ENCODE measurements at places on chromosomes 7 and 10.

DNA sequence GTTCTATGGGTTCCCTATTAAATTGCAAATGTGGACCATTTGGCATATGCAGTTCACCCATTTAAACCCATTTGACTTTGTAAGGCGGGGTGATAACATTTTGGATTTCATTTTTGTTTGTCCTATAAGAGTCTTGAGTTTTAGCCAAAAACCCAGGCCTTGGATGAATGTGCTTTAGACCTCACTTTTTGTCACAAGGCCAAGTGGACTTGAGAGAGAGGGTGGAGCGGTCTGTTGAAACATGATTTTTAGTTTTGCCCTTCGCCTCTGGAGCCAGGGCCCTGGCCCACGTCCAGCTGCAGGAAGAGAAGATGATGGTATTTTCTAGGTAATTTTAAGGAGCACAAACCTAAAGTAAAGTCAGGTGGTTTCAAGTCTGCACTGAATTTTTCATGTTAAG lies 260.1 kb downstream of the SLC25A13 start:
- DNase-seq = no peak

- no peak for DNase-seq
Measured at GRCh38 chr7:116653204-116653603, 18.8 kb upstream of the MET start.

GRCh38 chr10:22622242-22622806 lies 92.1 kb downstream of the PIP4K2A start:
- no peak for DNase-seq

- no peak for DNase-seq
Measured at GRCh38 chr7:147376192-147376591, 1214.4 kb upstream of the C7orf33 start.

DNA sequence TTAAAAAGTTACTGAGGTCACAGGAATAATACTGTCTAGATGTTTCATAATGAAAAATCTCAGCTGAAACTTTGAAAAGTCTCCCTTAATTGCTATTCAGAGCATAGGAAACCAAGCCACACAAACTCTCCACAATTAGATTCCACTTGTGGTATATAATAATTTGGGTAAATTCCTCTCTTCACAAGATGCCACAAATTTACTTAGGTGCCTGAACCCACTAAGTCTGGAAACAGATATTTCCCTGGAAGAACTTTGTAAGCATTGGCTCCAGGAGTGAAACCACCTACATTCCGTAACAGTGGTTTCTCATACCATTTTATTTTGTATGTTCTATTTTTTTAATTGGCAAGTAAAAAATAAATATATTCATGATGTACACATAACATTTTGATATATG lies 493.4 kb downstream of the SEMA3D start:
- DNase-seq = no peak

DNA sequence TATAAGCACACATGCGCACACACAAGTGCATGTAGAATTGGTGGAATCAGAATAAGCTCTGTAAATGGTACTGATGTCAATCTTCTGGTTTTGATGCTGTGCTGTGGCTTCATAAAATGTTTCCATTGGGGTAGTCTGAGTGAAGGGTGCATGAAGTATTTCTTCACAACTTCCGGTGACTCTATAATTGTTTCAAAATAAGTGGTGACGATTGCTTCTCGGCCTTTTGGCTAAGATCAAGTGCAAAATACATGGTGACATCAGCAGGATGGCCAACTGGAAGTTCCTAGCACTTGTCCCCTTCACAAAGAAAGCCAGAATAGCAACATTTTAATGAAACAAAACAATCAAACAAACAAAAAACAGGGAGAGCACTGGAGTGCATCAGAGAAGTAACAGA lies 41.6 kb upstream of the CAMK2B start:
- DNase-seq = no peak

GRCh38 chr7:87013840-87014190 lies 45.6 kb downstream of the ELAPOR2 start:
- no peak for DNase-seq

DNA sequence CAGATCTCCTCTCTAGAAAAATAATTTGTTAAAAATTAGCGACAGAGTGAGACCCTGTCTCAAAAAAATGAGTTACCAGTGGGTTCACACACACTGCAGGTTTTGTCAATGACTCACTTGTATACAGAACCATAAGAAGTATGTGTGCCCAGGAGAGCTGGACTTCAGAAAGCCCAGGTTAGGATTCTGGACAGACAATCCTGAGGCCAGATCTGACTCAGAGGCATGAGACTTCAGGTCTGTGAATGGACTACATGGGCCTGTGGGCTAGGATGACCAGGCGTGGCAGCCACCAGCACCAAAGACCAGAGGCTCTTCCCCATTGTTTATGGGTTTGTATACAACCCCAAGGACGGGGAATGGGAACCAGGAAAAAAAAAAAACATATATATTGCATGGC lies 9.3 kb upstream of the ZNF438 start:
- DNase-seq = no peak

GRCh38 chr7:126443951-126444350 lies 808.8 kb downstream of the GRM8 start:
- no peak for DNase-seq

DNA sequence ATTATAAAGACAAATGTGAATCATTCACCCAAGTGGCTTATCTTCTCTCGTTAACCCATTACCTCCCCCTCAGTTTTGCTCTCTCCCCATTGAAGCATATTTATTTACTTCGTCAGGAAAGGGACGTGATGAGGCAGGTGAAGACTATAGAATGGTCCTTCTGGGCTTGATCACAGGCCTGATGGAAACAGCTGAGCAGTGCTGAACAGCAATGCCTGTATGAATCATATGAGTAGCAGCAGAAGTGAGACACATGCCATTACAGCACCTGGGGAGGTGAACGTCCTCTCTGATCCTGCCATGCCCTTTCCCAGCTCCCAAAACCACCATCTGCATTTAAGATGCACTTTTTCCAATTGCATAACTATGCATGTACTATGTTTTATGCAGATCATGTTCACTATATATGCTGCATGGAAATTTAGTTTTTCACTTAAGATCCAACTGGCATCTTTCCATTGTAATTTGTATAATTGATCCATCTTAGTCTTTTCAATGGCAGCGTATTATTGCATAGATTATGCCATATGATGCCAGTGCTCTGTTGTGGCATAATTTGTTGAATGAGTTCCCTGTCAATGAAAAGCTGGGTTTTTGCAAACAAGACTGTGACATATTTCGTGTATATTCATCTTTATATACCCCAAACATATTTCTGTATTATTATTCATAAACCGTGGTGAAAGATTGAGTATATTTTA lies 105.3 kb downstream of the CXCL12 start:
- DNase-seq = no peak

DNA sequence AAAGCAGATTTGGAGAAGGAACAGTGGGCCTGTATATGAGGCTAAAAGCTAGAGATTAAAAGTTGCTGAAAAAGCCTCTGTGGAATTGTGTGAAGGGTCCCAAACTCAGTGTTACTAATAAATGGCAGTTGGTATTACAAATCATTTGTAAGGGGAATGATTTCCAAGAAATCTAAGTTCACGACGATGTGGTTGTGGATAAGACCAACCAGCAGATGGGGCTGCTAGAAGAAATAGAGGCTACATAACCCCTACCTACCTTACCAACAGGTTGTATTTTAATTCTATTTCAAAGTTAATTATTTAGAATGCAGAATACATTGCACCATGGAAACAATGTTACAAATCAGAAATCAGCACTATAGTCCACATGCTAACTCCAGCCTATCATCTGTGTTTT lies 377.1 kb downstream of the HPSE2 start:
- no peak for DNase-seq

GRCh38 chr7:142094861-142095260 lies 16.7 kb upstream of the MGAM2 start:
- no peak for DNase-seq

DNA sequence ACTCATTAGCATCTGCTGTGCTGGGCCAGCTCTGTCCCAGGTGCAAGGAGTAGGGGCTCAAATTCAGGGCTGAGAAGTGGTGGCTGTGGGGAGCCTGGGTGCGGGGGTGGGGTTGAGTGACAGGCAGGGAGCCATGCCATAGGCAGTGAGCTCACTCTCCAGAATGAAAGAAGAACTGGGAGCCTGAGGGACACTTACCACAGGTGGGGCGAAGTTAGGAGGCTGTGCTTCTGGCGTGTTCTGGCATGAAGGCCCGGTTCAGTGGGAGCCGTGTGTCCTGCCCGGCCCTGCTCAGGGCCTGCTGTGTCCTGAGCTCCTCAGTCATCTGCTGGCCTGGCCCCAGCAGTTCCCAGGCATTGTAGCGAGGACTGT lies 62.5 kb downstream of the MKI67 start:
- DNase-seq = no peak

GRCh38 chr7:116028787-116029186 lies 1.8 kb downstream of the TFEC start:
- DNase-seq = no peak

DNA sequence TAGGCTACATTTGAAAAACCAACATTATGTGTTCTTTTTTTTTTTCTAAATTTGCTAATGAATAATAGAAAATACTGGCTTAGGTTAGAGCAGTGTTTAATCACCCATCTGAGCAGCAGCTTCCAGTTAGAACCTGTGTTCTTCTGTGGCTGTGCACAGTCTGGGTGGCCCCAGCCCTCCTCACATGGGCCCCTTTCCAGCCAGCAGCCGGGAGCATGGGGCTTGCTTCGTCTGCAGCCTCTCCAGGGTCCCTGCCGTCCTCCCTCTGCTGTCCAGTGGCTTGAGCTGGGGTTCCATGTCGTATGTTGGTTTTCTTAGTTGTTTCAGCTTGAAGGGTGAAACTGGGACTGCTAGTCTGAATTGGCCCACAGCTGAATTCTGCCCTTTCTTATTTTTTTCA lies 37.3 kb downstream of the BNIP3 start:
- DNase-seq = no peak

- no peak for DNase-seq
Measured at GRCh38 chr7:75743455-75743859, 4.7 kb upstream of the HIP1 start.

DNA sequence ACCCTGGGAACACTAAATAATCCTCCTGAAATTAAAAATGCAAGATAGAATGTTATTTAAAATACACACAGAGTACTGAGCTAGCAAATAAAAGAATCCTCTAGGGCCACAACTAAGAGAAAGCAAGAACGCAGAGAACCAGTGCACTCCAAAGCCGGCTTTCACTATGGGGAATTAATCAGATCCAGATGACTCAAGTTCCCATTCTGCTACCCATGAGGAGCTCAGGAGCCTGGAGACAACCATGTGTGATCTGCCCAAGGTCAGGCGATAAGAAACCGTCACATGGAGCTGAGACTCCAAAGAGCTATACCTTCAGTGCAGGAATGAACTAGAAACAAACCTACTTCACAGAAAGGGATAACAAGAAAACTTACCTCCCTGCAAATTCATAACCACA lies 19.5 kb upstream of the CYREN start:
- no peak for DNase-seq

DNA sequence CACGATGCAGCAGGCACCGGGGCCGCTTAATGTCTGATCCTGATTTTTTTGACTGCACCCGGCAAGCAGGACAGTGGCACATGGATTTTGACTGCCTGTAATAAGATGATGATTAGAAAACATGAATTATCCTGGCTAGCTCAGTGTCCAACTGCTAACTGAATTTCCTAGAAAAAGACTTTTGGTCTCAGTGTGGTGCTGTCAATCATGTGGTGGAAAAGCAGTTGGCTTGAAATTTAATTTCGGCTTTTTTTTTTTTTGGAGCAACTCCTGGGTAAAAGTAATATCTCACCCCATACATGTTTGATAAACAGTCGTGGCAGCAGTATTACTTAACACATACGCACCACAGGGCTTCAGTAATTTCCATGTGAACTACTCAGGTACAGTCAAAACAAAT lies 227.7 kb downstream of the FANK1 start:
- no peak for DNase-seq

DNA sequence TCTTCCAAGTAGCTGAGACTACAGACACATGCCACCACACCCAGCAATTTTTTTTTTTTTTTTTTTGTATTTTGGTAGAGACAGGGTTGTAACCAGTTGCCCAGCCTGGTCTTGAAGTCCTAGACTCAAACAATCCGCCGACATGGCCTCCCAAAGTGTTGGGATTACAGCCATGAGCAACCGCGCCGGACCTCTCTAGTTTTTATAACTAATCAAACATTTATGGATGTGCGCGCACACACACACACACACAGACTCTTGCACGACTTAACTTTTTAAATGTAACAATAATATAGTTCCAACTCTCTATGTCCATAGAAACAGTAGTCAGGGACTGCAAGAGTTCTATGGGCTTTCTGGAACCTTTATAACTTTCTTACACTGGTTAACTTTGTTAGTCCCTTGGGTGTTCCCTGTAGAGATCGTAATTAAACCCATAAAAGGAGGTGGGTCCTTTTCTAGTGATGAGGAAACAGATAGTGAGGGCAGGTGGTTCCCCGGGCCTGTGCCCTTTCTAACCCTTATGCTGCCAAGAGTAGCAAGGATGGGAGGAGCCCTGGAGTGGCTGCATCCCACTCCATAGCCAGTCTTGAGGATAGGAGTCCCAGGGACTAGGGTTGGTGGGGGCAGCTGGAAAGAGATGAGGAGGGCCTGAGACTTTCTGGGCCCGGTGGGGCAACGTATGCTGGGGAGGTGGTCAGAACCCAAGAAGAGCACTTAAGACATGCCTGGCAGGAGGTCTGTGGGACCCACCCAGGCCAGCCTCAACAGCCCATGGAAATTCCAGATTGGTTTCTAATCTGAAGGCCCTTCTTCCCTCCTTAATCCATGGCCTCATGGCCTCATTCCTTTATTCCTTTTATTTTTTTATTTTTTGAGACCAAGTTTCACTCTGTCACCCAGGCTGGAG lies 8.6 kb downstream of the MARVELD1 start:
- no peak for DNase-seq

DNA sequence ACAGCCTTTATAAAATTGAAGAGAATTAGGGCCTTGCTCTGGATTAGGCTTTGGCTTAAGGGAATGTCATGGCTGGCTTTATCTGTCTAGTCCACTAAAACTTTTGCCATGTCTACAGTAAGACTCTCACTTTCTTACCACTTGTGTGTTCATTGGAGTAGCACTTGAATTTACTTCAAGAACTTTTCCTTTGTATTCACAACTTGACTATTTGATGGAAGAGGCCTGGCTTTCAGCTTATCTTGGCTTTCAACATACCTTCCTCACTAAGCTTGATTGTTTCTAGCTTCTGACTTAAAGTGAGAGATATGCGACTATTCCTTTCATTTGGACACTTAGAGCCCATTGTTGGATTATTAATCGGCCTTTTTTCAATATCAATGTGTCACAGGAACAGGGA lies 96.1 kb downstream of the TPST1 start:
- no peak for DNase-seq

DNA sequence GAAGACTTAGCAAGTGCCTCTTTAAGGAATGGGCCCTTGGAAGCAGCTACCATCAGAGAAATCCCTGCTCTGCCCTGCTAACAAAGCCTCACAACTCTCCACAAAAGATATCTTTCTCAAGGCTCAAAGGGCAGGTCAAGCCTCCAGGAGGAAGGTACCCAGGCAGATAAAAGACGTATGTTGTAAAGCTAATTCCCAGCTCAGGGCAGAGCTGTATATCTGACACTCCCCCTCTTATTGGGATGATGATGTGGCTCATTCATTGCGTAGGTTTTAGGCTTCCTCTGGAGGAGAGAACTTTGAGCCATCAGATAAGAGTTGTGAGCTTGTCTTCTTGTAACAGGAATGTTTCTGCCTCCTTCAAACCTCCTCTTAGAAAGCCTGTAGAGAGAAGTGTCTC lies 145.4 kb downstream of the CALN1 start:
- no peak for DNase-seq
